Endodermal cell (in vitro differentiated cells): ENCODE measurements at places on chromosomes 3 and 15.

DNA sequence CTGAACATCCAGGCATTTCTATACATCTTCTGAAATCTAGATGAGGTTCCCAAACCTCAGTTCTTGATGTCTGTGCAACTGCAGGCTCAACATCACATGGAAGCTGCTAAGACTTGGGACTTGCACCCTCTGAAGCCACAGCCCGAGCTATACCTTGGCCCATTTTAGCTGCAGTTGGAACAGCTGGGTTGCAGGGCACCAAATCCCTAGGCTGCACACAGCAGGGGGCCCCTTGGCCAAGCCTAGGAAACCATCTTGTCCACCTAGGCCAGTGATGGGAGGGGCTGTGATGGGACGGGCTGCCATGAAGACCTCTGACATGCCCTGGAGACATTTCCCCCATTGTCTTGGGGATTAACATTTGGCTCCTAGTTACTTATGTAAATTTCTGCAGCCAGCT is 415.8 kb upstream of the SUCLG2 start:
- no peak for DNase-seq

DNA sequence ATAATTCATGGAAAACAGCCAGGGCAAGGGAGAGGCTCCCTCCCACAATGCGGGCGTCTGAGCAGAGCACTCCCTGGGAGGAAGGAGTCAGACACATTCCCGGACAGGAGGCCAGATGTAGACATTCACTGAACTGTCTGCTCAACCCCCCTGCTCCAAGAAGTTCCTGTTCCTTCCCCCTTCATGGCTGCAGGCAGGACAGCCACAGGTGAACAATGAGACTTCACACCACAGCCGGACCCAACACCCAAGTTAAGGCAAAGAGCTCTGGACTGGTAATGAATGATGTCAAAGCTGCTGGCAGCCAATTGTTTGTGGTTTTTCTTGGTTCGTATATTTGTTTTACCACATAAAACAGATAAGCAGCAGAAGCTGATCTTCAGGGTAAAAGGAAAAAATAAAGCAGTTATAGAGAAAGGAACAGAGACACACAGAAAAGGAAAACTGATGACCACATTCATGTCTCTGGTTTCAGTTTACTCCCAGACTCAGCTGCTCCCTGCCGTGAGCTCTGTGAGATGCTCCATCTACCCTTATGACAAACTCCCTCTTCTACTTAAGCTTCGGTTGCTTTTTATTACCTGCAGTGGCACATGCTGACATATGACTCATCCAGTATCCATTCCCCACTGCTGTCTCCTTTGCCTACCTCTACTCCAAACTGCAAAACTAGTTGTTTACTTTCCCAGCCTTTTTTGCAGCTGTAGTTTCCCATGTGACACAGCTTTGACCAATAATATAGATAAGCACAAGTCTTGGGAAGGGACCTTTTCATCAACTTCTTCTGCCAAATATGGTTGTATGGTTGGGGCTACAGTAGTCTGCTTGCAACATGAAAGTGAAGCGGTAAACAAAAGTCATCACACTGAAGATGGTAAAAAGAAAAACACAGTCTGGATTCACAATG is 33.1 kb downstream of the DZIP1L start:
- DNase-seq, result no peak

- peak; percentile 17 for DNase-seq
Measured at GRCh38 chr3:135023996-135024658, 229.1 kb downstream of the EPHB1 start.

GRCh38 chr15:43775411-43775965 is 1.3 kb downstream of the ELL3 start:
- peak; percentile 86 for DNase-seq

- DNase-seq, result no peak
Measured at GRCh38 chr3:150936693-150937092, 31.5 kb upstream of the MINDY4B start.

GRCh38 chr3:55750525-55750924 is 263.4 kb upstream of the WNT5A start:
- no peak for DNase-seq

DNA sequence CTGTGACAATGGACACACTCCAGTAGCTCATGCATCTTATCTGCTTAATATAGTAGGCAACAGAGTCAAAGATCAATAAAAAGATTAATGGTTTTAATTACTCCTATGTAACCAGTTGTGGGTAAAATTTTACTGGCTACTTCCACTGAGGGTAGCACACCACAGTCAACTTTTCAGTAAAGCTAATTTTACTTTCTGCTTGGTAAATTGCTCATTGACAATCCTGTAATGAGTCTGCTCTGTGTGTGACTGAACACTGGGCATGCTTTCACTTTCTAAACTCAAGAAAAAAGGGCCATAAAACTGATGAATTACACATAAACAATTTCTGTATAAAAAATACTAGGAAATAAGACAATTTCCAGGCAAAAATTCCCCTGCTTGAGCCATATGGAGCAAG is 838.3 kb downstream of the VGLL3 start:
- no peak for DNase-seq

DNA sequence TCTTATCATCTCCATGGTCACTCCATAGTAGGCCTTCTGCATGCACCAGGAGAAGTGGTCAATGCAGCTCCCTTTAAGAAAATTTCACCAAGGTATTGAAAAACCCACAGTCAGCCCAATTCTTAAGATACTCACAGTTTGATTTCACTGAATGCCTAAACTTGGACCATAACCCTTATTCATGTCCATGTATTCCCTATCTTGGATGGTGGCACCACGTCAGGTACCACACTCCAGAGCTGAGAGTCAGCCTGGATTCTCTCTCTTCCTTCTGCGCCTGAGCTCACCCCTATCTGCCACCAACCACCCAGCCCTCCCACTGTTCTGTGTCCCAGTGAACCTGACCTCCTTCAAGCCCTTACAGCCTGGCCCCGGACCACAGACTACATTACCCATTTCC is 183.2 kb upstream of the NR2F2 start:
- DNase-seq, result no peak

DNA sequence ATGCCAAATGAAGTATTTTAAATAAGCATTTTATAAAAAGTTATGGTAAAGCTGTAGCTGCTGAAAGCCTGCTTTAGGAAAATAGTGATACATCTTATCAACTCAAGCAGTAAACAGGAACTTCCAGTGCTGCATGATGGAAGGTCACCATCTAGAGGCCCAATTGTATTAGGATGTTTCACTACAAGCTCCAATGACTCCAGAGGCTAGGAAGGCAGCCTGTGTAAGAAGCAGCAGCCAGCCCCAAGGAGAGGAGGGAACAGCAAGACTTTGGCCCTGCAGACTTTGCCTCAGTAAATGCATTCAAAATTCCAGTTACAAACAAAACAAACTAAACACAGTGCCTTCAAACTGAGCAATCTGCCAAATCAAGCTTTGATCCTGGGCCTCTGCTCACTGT is 32.1 kb downstream of the ILDR1 start:
- DNase-seq, result peak; percentile 66

- no peak for DNase-seq
Measured at GRCh38 chr3:83601704-83602103, 1357.1 kb upstream of the CADM2 start.

DNA sequence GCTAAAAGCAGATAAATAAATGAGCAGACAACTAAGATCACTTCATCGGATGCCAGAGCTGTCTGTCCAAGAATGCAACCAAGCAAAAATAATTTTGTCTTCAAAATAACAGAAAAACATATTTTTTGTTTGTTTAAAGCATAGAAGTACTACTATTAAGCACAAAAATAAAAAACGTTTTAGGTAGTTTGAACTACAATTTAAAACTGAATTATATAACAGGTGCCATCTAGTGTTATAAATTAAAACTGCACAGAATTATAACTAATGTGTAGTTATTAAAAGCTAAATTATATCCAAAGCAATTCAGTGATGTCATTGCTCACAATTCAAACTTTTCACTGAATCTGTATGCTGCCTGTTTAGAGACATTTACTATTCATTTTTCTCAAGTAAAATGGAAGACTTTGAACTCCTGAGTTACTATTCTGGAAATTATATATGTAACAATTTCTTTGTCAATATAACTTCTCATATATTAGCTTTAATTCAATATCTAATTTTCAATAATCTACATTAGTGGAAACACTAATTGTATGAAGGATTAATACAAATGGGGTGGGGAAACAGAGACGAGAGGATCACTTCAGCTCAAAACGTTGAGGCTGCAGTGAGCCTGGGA is 29.5 kb downstream of the LINS1 start:
- DNase-seq, result no peak

DNA sequence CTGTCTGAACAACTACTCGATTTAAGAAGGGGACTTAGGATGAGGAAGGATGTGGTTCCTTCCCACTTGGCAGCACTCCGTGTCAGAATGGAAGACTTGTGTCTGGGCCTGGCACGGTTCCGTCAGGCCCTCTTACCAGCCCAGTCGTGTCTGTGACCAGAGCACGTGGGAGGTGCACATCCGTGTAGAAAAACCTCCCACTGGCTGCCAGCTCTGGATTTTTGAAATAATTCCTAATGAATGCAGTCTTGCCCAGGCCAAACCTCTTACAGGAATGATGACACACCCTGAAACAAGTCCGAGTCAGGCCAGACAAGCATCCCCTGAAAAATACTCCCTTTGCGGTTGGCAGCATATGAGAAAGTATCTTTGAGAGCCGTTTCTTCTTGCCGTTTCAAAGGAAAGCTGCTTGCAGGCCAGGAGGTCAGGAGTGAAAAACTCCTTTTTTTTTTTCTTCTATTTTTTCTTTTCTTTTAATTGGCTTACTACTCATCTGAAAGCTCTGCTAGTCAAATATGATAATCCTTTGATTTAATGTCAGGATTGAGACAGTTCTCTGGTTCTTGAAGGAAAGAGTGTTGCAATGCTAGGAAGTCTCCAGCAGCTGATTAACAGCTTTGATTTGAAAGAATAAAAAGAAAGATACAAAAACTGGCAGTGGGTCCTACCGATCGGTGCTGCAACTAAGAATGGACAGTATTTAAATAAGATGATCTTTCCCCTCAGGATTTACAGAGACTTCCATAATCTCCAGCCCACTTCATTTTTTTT is 19.8 kb downstream of the IL1RAP start:
- no peak for DNase-seq

DNA sequence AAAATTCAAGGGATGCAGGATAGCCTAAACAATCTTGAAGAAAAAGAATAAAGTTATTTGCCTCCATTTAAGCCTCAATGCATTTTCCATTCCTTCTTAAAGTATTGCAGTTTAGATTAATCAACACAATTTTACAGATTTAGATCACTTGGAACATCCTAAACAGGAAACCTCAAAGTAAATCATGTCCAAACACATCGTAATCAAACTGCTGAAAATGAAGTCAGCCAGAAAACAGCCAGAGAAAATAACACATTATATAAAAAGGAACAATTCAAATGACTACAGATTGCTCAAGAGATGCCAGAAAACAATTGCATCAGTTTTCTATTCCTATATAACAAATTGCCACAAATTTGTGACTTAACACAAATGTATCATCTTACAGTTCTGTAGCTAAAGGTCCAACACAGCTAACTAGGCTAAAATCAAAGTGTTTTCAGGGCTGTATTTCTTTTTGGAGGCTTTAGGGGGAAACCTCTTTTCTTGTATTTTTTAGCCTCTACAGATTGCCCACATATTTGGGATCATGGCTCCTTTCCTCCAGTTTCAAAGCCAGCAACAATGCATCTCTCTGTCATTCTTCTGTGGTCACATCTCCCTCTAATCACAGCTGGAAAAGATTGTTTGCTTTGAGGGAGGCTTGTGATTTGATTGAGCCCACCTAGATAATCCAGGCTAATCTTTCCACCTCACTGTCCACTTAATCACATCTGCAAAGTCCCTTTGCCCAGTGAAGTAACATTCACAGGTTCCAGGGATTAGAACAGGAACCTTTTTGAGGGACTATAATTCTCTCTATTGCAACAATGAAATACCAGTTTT is 543.3 kb upstream of the UBE2E2 start:
- no peak for DNase-seq

DNA sequence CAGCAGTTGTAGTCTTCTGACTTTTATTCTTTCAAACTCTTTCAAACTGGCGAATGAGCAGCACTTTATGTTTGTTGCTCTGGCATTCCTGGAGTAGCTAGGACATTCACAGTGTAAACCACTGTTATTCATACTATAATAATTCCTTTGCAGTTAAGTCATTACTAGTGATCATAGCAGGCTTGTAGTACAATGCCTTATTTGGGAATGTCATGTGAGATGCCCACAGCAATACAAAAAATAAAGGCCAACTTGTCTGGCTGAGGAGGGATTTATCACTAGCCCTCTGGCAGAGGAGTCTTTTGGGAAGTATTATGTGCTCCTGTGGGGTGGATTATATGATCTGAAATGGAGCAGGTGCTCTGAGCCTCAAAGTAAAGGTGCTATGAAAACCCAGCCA is 197.2 kb downstream of the VGLL3 start:
- no peak for DNase-seq

DNA sequence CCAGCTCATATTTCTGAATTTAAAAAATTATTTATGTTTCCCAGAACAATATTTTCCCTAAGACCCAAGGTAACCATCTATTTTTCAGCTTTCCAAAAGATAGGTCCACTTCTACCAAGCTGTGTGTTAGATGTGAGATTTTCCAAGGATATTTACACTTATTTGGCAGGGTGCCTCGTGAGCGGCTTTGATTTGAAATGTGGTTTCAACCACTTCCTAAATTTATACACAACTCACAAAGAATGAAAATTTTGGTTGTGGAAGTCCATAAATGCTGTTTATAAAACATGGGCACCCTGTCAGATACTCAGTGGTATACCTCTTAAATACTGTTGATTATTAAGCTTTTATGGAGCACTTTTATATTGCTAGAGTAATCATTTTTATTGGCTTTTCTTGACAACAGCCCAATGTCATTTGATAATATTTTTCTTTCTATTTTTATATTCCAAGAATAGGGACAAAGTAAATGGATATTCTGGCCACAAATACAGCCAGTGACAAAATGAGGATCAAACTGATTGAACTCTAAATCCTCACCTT is 57.6 kb downstream of the GAP43 start:
- no peak for DNase-seq

DNA sequence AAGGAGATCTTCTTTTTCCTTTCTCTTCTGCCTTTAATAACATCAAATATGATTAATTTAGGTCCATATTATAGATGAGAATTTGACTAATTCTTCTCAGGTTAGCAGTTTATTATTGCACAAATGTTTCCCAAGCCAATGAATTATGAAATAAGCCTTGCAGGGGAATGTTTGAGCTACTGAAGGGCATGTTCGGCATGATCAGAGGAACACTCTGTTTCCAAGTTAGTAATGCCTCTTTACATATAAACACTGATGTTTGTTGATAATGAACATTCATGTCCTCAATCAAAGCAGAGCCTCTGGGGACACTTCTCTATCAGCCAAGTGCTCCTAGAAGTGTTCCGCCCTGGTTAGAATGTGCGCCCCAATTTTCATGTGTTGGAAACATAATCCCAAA is 10.0 kb upstream of the CYP1A1 start:
- no peak for DNase-seq
